ENCODE measurements at places on chromosomes 13 and 19.
A peak's percentile ranks its signal among the peaks of the same experiment; 100 is the strongest.

DNA sequence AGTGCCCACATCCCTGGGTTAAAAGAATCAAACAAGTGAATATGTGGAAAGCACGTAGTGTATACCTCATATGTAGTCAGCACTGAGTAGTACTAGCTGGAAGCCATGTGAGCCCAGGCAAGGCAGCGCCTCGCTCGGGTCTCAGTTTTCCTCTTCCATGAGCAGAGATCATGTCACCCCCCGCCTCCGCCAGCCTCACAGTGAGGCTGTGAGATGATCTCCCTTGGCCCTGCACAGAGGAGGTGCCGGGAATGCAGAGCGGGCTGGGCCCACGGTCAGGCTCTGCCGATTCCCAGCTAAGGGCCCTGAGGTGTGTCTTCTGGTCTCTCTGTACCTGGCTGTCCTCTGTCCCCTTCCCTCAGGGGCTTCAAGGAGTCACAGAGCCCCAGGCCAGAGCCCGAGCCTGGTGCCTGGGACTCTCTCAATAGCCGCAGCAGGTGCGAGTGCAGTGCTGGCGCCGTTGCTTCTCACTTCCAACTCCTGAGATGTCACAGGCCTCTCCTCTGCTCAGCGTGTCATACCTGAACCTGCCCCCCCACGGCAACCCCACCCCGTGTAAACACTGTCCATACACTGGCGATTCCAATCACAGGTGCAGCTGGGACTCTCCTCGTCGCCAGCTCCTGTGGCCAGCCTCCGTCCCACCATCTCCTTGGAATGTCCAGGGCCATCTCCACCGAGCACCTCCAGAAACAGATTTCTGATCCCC is 26.9 kb downstream of the DPF1 start:
- DNase-seq, result no peak

- DNase-seq, result no peak
Observed at GRCh38 chr13:52345048-52345447, 60.9 kb downstream of the THSD1 start.

DNA sequence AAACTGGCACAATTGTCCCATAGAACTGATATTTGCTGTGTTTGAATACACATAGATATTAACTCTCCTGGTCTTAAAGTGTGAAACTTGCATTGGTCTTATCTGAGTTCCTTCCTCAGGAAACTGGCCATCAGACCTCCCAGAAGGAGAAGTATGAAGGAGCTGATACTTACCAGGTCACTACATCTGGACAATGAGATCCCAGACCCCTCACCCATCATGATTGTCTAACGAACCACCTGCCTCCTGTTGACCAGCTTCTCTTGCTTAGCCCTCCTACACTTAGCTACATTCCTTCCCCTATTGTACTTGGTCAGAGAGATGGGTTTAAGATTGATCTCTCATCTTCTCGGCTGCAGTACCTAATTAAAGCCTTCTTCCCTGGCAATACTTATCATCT is 413.3 kb downstream of the KCTD12 start:
- no peak for DNase-seq

- DNase-seq, result no peak
Observed at GRCh38 chr13:110331362-110331761, 24.3 kb downstream of the COL4A2 start.

- no peak for DNase-seq
Observed at GRCh38 chr19:5260381-5260967, 80.1 kb downstream of the PTPRS start.

DNA sequence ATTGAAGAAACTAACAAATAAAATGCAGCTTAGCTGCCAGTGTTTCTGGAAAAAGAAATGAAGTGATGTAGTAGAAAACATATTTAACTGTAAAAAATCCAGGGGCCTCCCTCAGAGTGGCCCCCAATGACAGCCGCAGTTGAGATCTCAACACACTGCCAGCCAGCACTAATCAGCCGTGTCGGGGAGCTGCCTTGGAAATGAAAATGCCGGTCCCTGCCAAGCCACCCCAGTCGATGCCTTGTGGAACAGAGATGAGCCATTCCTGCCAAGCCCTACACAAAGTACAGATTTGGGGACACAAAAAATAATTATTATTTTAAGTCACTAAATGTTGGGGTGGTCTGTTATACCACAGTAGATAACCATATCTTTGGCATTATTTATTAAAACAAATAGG is 1342.4 kb downstream of the EFNB2 start:
- DNase-seq, result no peak

DNA sequence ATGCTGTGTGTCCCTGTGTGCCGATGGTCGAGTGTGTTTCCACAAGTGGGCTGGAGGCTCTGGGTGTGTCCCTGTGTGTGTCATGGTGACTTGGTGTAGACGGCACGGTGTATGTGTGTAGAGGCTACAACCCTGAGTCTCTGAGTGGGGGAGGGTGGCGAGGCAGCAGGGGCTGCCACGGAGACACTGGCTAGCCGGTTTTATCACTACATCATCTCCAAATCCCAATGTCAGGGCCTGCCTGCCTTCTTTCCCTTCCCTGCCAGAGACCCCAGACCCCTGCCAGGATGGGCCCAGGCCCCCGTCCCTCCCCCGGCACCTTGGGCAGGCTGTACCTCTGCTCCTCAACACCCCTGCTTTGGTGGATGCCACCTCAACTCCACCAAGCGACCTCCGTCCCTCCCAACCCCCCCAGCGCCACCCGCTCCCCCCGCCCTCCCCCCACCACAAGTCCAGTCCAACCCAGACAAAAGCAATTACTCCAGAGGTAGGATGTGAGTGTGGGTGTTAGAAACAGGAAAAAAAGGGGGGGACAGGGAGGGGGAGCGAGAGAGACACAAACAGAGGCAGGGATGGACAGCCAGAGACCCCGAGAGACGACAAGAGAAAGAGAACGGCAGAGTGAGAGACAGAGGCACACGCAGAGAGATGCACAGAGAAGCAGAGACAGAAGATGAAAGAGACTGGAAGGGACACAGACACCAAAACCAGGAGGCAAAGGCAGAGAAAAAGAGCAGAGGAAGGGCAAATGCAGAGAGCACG is 21.6 kb upstream of the POU2F2 start:
- no peak for DNase-seq

DNA sequence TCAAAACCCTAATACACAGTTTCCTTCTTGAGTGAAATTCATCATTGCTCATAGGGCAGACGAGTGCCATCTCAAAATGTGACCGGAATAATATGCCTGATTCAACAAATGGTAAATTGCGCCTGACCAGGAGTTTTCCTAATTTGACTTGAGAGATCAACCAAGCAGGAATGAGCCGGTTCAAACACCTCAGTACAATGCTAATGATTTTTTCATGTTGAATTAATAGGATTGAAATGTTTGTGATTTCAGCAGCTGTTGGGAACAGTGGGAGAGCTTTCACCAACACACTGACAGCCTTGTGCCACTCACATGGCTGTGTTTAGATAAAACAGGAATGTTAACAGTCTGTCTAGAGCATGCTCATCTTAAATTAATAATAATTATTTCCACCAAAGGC is 484.8 kb downstream of the PCDH9 start:
- no peak for DNase-seq

DNA sequence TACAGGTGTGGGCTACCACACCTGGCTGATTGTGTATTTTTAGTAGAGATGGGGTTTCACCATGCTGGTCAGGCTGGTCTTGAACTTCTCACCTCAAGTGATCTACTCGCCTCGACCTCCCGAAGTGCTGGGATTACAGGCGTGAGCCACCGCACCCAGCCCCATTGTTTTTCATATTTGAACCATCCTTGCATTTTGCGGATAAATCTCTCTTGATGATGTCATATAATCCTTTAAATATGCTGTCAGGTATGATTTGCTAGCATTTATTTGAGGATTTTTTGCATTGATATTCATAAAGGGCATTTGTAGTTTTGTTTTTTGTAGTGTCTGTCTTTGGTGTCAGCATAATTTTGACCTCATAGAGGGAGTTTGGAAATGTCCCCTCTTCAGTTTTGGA is 5.7 kb downstream of the ZNF101 start:
- no peak for DNase-seq

DNA sequence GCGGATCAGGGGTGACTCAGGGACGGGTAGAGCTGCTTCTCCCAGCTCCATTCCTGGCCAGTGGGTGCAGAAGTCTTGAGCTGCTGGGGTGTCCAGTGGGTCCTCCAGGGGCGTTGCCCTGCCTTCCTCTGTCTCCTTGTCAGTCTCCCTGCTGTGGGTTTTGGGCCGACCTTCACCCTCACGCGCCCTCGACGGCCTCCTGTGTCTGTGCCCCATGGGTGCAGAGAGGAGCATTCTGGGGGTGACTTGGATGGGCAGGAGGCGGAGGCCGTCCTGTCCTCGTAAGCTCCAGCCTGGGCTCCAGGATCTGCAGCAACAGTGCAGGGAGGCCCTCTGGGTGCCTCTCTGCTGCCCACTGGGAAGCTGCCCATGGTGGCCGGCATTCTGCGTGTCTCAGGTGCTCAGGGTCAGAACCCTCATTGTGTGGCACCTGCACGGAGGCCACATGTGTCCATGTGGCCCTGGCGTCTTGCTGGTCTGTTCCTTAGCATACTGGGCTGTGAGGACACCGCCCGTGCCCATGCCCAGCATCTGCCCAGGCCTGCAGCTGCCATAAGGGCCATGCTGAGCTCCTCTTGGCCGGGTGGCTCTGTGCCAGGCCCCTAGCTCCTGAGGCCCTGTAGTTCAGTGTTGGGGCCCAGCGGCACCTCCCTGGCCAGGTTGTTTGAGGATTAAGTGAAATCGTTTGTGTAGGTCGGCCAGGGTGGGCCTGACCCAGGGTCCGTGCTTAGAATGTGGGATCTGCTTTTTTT is 17.3 kb downstream of the DOT1L start:
- no peak for DNase-seq

DNA sequence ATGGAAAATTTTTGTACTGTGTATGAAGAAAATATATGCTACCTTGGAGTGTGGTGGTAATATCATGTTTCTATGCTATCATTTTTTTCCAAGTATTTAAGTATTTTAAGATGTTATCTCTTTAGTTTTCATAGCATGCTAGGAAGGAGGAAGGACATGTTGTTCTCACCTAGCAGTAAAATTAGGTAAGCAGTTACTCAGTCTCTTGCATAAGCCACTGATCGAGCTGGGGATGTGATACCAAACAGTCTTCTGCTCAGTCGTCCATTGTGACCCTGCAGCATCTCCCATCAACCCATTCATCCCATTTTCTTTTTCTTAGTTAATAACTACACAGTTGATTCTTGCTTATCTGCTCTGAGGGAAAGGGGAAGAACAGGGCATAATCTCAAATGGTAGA is 130.6 kb downstream of the KLF5 start:
- no peak for DNase-seq

DNA sequence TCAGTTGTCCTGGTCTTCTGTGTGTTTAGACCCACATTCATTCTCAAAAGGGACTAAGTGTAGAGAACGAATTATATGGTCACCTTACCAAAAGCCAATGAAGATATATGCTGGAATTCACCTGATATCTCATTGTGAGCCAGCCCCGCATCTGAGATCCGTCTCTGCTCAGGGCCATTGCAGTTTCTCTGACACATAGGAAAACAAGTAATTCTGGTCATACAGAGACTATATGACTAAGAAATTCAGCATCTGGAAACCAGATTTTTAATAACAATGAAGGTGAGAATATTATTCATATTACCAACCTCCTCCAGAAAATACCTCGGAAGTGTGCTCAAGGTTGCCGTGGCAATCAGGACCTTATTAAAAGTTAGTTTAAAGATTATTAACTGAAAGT is 278.6 kb upstream of the EDNRB start:
- DNase-seq, result no peak

- DNase-seq, result no peak
Observed at GRCh38 chr19:46551164-46551563, 50.0 kb upstream of the CALM3 start.

DNA sequence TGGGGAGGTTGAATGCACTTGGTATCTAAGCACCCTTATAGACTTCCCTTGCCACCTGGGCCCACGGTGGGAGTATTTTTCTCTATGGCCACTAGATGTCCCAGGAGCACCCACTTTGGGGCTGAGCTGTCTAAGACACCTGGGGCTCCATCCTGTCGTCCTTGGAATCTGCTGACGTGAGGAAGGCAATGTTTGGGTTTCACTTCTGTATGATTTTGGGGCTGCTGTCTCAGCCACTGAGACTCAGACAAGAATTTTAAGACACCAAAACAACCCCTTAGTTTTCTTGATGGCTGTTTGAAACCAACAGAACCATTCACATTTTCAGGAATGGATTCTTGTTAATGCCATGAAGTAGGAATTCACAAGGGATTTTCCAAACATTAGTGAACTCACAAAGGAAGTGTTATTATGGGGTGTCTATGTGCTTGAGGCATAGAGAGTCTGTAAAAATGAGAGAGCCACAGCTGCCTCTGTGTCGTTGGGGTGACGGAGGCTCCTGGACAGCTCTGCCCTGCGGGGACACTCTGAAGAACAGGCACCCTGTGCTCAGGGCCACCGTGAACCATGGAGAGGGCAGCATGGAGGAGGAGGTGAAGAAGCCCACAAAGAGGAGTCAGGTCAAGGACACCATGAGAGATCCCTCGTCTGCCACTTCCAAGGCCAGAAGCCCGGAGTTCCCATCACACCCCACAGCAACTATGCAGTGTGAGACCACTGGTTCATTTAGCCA is 106.8 kb upstream of the SPATA13 start:
- peak; percentile 72 for DNase-seq

GRCh38 chr19:54432144-54432738 is 16.8 kb upstream of the LENG8 start:
- no peak for DNase-seq

GRCh38 chr13:48726711-48727110 is 73.0 kb downstream of the CYSLTR2 start:
- no peak for DNase-seq

DNA sequence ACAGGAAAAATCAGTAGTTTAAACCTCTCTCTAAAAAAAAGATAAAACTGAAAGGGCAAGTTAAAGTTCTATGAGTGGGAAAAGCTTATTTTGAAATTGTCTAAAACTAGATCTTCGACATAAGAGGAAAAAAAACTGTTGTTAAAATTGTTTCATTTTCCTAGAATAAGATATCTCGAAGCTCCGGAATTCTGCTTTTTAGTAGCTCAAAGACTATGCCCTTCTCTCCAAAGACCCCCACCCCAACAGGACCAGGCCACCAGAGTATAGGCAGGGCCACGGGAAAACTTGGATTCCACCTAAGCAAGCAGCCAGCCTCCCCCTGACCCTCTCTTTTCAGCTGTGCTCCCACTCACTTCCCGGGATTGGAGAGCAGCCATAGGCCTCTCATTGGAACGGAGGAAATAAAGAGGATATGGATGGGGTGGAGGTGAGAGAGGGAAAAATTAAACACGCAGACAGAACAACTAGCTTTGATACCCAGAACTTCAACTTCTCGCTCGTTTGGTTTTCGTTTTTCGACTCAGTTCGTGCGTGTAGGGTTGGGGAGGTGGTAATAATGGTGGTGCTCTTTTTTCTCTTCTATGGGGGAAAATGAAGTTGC is 3.0 kb downstream of the POU4F1 start:
- no peak for DNase-seq

DNA sequence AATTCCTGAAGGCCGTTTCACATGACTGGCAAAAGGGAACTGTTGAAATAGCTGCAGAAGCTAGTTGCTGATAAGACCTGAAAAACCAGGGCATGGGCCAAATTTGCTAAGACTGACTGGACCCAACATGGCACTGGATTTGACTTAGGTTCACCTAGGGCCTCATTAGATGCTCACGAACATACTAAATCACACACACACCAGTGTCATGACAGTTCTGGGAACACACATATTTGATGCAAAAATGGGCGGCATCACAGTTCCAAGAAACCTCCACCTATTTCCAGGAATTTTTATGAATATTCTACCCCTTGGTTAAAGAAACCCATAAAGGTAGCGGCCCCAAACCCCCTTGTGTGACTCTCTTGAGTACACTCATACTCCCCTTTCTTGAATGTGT is 99.6 kb upstream of the OBI1 start:
- no peak for DNase-seq

- DNase-seq, result no peak
Observed at GRCh38 chr13:49265822-49266221, 18.1 kb downstream of the CDADC1 start.

GRCh38 chr13:41284512-41285288 is 21.3 kb upstream of the MTRF1 start:
- no peak for DNase-seq
